Esophagus squamous epithelium (tissue), 5 donors: ENCODE measurements at places on chromosomes 1 and 21. TPM values are rescaled to one million over a fixed set of nuclear protein-coding genes. Genes with fewer than 3 reads are reported as not detected.
A peak's percentile ranks its signal among the peaks of the same experiment; 100 is the strongest.

DNA sequence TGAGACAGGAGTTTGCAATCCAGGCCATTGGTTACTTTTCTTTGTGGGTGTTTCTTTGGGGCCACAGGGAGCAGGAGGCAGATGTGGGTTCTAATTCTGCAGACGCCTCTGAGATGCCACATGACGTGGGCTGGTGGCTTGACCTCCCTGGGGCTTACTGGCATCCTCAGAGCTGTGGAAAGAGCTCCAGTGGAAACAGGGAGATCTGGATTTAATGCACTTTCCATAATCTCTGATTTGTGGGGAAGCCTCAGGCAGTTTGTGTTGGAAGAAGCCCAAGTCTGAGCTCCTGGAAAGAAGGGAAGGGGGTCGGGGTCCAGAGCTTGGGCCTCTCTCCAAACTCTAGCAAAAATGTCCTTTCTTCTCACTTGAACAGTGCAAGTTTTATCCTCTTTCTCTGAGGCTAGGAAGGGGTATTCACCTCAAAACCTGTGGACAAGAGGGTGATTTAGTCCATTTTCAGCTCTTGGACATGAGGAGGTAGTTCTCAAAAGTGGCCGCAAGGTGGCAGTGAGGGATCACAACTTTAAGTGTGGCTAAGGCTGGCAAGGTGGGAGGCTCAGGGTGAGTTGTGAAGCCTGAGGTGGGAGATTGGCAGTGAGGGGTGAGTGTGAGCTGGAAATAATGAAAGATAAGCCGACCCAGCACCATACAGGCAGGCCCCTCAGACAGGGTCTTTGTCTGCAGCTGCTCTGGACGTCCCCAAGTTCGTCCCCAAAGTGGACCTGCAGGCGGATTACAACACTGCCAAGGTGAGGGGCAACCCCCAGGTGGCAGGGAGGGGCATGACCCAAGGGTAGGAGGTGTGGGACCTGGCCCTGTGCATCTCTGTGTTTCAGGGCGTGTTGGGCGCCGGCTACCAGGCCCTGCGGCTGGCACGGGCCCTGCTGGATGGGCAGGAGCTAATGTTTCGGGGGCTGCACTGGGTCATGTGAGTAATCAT is 9.2 kb downstream of the IKBKE start:
- DNase-seq, result no peak

PRAMEF12 gene
- total RNA-seq, result not detected

NBPF20 gene
- total RNA-seq, result 0.34 TPM

INAVA gene
- 47.9 TPM for total RNA-seq

DNA sequence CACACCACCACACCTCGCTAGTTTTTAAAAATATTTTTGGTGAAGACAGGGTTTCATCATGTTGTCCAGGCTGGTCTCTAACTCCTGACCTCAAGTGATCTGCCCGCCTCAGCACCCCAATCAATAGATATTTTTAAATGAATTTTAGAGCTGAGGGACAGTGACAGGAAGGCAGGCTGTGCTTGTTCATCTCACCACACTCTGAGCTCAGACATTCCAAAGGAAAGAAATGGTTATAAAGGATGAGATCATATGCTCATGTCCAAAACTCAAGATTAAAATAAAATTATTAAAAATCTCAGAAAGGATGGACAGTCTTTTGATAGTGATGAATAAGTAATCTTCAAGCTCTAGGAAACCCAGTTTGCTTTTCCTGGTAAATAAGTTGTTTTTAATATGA is 40.9 kb downstream of the L1TD1 start:
- no peak for DNase-seq

GRCh38 chr1:226444901-226445300 is 37.0 kb upstream of the PARP1 start:
- DNase-seq, result peak; percentile 4

DNA sequence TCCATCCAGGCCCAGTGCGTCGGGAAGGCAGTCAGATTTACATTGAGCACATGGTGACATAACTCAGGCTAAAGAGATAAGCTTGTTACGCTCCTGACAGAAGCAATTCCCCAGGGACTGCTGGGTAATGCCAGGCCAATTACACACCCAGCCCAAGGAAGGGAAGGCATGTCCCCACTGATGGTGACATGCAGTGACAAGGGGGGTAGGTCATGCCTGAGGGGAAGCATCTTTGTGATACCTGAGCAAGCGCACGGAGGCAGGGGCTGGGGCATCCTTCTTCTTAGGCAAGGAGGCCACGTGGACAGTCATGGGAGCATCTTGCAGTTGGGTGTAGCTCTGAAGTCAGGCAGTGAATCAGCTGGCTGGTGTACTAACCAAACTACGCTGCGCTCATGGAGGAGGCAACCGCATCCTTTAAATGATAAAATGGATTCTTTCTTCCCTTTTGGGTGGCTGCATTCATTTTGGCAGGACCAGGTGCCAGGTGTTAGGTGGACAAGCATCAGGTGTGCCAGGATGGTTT is 39.6 kb upstream of the GRIK3 start:
- DNase-seq, result no peak

GRCh38 chr1:77370583-77371306 is 88.9 kb downstream of the AK5 start:
- DNase-seq, result no peak

DNA sequence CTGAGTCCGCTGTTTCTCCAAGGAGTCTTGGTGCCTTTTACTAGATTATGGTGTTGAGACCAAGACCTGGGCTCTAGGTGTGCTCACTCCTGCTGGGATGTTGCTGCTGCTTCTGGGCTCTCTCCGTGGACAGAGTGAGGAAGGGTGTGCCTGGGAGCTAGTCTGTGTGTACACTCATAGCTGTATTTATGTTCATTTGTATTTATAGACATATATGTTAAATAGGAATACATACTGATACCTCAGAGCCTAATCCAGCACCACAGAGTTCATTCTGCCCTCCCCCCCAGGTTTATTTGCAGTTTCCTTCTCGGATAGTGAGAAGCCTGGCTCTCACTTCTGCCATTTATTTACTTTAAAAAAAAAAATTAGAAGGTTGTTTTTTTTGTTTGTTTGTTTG is 12.6 kb downstream of the PCNT start:
- no peak for DNase-seq

DNA sequence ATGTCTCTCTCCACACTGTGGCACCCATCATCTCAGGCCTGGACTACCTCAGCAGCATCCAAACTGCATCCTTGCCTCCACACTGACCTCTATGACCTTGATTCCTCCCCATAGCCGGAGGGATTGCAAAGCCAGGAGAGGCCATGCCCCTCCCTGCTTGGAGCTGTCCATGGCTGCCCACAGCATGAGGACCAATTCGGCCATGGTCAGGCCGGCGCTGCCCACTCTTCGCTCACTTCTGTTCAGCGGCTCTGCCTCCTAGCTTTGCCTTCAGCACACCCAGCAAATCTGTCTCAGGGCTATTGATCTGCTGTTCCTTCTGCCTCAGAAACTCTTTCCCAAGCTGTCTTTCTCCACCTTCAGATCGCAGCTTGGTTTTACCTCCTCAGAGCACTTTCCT is 94.5 kb downstream of the TNR start:
- no peak for DNase-seq

- no peak for DNase-seq
Measured at GRCh38 chr1:167263819-167264464, 43.3 kb downstream of the POU2F1 start.

- no peak for DNase-seq
Measured at GRCh38 chr1:44016890-44017400, 14.3 kb downstream of the SLC6A9 start.

DNA sequence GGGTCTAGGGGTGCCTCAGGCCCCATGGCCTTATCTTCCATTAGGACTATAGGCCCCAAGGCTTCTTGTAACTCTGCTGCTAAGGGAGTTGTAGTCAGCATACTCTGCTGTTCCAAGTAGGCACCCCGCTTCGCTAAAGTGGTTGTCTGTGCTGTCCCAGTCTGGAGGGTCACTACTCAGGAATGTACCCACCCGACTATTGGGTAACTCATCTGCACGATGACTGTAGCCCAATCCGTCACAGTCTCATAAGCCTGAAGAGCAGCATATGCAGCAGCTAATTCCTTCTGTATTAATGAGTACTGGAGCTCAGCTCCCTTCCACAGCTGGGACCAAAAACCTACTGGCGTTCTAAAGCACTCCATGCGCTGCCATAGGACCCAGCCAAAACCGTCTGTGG is 111.0 kb downstream of the GDAP2 start:
- no peak for DNase-seq

DNA sequence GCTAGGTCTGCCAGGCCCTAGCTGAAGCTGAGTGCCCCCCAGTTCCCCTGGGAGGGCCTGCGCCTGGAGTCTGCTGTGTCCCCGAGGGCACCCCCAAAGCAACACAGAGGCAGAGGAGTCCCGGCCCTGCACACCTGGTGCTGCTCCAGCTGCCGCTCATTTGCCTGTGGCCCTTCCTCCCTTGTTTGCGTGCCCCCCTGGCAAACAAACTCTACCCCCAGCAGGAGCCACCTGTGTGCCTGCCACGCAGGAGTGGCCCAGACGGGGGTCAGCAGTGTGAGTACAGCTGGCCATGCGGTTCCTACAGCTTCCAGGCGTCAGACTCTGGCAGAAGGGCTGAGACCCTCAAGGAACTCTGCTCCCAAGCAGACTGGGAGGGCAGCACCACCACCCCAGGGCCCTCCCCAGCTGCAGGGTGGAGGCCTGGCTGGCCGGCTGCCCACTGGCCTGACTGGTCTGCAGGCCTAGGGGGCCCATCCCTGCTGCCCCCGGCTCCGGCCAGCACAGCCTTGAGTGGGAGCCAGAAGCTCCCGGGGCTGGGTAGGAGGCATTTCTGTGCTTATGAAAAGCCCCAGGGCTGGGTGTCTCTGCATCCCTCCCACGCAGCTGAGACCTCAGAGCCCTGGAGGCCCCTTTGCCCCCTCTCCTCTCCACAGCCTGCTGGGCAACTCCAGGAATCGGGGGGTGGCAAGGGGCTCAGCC is 563 bp upstream of the TAS1R3 start:
- DNase-seq, result no peak

DNA sequence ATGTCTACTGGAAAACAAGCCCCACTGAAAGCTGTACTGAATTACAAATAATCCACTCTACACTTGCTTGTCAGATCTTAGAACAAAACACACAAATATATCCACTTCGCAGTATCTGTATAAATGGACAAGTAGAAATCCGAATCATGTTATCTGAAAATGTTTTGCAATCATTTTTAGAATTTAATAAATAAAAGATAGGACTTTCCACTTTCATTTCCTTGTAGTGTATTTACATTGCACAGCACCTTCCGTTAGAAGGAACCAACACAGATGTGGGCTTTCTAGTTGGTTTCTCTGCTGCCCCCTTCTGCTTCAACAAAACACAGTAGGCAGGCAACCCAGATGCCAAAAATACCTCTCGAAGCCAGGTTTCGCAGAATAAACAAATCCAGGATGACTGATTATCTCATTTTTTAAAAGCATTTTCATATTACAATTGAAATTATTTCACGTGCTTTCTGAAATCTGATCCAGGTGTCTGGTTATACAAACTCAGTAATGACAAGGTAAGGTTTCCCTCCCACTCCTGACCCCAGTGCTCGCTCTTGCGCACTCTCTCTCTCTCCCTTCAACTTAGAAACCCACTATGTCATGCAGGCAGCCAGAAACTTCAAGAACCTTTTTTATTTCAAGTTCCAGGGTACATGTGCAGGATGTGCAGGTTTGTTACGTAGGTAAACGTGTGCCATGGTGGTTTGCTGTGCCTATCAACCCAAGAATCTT is 389.9 kb downstream of the SMYD3 start:
- no peak for DNase-seq

DNA sequence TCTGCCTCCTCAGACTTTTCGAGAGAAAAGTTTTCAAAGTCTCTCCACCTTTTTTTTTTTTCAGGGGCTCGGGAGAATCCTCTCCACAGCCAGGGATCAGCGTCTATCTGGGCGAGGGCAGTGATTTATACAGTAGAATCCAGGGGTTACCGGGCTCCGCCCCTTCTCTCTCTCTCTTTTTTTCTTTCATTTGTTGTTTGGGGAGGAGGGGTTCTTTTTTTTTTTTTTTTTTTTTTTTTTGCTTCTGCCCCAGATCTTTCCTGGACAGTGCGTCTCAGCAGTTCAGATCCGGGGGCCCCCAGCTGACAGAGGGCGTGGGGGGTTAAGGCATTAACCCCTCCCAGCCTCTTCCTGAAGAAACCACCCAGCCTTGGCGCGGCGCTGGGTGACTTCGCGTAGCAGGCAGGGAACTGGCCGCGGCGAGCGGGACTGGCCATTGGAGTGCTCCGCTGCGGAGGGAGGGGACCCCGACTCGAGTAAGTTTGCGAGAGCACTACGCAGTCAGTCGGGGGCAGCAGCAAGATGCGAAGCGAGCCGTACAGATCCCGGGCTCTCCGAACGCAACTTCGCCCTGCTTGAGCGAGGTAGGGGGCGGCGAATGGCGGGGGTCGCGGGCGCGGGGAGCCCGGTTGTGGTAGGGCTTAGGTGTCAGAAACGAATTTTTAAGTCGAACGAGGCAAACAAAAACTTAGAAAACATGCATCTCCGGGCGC is at the start of gene S1PR1:
TSS of gene S1PR1 (plus strand) at position 504 of the 713 bp plus-strand sequence. CDS start 1,966 bp downstream, outside the sequence.
- no peak for DNase-seq

ZMYND12 gene
- total RNA-seq, result not detected

DNA sequence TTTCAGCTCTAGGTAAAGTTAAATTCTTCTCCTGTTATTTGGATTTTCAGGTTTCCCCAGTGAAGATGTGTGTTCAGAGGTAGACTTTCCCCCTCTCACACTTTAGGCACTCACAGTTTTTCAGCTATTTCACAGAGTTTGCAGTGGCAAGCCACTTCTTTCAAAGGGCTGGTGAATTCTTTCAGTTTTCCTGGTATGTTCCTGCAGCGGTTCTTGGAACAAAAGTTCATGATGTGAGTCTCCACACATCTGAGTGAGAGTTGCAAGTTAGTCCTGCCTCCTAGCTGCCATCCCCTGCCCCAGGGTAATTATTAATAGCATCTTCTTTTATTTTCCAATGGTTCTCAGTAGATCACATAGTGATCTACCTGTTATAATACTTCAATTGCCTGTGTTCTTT is 27.3 kb upstream of the CD84 start:
- DNase-seq, result no peak

DNA sequence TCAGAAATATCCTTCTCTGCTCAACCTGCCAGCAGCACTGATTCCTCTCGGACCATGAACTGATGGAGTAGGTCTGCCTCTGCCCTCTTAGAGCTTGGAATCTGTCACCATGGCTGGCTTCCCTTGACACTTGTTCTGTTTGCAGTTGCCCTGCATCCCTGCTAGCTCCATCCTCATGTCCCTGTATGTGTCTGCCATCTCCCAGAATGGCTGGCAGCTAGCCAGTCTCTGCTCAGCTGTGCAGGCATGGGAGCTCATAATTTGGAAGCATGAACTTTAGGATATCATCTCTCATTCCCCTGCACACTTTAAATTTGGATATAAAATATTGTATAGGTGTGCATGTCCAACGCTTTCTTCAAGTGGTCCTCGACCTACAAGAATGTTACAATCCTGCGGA is 95.4 kb downstream of the C1orf94 start:
- no peak for DNase-seq

DNA sequence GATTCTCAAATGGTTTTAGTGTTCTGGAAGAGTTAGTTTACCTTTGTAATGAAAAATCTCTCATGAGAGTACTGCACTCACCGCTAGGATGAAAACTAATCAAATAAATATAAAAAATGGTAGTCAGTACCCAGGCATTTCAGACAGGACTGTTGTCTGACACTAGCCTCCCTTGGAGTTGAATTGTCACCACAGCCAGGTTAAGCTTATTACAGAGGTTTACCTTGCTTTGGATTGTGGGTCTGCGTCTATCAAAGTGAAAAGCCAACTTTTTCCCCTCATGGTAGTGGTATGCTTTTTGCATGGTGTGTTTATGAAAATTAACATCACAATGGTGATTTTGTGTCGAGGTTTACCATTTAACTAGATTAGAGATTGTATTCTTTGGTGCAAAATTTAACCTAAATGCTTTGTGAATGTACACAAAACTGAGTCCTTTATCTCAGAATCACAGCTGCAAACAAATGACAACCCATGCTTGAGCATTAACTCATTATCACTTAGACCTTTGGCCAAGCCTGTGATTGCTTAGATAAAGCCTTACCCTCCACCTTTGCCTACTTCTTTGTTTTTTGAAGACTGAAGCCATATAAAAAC is 20.1 kb downstream of the RAP1A start:
- DNase-seq, result no peak
